ENCODE measurements at places on chromosomes 2 and 18.

DNA sequence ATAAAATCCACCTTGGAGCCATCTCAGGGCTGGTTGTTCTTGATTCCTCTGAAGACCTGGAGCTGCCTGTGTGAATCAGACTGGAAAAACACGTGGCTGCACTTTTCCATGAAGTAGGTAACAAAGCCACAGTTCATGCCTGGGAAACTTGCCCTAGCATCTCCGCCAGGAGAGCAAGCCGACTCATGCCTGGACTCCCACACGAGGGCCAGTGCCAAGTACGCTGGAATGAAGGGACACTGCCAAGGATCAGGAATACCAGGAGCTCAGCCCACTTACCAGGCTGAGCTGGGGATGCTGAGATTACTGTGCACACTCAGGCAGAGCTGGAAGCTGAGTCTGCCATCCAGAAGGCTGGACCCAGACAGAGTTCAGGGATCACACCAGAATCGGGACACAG lies 10.9 kb upstream of the FHL2 start:
- peak; percentile 44 for DNase-seq

- no peak for DNase-seq
These were observed 35.4 kb upstream of the WIPF1 start for GRCh38 chr2:174632841-174633622.

DNA sequence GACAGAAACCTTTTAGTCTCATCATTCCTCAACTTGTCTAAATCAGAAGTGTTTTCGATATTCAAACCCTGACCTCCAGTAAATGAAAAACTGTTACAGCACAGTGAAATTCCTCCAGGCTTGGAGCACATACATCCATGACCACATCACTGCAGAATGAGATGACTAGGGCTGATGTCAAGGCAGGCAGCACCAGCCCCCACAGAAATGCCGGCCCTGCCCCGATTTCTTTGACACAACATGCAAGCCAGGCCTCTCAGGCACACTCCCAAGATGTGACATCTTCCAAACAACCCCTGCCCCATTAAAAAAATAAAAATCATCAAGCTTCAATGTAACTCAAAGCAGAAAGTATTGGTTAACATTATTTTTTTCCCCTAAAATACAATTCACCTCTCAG lies 103.3 kb downstream of the CTAGE1 start:
- no peak for DNase-seq

DNA sequence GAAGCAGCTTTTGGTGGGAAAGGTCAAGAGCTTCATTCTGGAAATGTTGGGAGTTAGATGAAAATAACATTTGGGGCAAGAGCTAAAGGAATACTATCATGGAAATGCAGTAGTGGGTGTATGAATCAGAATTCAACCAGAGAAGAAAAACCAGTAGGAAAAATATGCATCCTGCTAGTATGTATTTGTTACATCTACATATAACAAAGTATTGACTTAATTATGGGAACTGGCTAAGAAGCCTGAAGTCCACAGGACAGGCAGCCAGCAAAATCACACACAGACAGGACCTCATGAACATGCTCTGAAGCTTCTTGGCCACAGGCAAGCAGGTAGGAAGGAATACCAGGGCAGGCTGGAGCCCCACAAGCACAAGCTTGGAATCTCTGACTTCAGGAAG lies 185.8 kb downstream of the FBXO15 start:
- DNase-seq, result no peak

- DNase-seq, result no peak
These were observed 29.1 kb upstream of the MGAT4A start for GRCh38 chr2:98759827-98760625.

GRCh38 chr18:63788447-63789096 lies 13.4 kb downstream of the SERPINB7 start:
- no peak for DNase-seq

DNA sequence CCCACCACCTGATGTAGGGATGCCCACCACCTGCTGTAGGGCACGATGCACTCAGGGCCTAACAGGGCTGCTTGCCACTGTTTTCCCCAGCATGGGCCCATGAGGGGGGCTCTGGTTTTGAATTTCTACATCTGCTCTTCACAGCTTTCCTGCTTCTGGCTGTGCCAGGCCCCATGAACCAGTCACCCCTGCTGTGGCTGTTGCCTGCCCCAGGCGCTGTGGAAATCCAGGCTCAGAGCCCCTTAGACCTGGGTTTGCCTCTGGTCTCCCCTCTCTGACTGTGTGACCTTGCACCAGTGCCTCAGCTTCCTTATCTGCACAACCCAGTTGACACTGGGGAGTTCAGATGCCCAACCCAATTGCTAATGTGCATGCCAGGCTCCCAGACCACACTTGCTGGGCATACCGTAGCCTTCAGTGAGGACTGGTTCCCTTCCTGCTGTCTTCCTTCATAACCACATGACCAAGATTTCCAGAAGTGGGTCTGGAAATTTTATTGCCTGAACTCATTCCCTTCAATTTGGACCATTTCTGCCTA lies 6.0 kb upstream of the MLPH start:
- DNase-seq, result no peak

DNA sequence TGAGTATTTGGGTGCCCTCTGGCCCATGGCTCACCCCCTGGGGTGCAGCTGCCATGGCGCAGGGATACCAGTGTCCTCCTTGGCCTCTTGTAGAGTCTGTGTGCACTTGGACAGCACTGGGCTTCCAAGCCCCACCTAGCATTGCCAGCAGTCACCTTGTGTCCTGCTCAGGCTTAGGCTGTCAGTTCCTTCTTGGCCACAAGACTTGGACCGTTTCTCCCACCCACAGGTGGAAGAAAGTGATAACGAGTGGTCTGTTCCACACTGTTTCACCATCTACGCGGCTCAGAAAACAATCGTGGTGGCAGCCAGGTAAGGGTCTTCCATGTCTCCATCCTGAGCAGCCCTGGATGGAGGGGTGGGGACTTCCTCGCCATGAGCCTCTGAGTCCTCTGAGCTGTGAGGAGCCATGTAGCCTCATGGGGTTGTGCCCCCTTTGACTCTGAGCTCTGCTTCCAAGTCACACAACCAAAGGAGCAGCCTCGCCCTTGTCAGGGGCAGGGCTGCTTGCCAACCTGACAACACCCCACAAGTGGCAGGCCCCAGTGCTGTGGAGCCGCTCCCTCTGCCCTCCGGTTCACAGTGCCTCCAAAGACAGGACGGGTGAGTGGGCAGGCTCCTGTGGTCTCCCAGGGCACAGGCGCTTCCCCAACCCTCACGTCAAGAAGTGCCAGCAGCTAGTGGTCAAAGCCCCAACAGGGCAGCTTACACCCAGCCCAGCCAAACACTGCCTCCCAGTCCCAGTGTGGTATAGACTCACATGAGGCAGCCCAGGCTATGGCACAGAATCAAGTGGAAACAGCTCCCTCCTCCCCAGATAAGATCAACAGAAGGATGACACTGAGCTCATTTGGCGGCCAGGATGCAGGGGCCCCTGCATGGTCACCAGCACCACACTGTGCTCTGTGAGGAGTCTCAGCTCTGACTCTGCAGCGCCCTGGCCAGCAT lies 18.4 kb downstream of the STK25 start:
- DNase-seq, result no peak

GRCh38 chr2:85981579-85982247 lies 92.9 kb upstream of the ST3GAL5 start:
- no peak for DNase-seq

- no peak for DNase-seq
These were observed 517.0 kb upstream of the SOX11 start for GRCh38 chr2:5175231-5175630.

- DNase-seq, result no peak
These were observed 702.4 kb downstream of the CPS1 start for GRCh38 chr2:211258646-211259335.

- DNase-seq, result no peak
These were observed 23.0 kb upstream of the RTN4 start for GRCh38 chr2:55073000-55073983.

- DNase-seq, result no peak
These were observed 122.5 kb downstream of the TPGS2 start for GRCh38 chr18:36706134-36706881.

- no peak for DNase-seq
These were observed 287.4 kb upstream of the HDAC4 start for GRCh38 chr2:239688122-239688681.

GRCh38 chr2:180015951-180016709 lies 9.0 kb upstream of the CWC22 start:
- DNase-seq, result no peak

DNA sequence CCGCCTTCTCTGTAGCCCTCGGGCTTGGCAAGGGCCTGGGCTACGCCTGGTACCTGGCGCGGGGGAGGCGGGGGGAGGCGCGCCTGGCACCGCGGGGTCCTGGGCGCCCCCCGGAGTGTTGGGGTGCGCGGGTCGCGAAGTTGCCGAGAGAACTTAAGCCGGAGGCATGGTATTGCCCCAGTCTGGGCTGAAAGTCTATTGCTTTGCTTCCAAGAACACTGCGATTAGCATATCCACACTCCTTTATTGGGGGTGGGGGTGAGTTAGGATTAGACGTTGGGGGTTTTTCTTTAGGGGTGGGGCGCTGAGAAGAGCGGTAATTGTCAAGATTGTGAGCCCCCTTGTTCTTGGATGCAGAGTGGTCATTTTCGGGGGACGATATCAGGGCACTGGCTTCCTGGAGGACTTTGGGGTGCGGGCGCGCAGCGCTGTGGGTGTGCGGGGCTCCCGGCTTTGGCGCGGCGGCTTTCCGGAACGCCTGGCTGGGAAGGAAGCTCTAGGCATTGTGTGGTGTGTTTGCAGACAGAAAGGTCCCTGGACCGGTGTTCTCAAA lies 798 bp downstream of the TANC1 start:
- DNase-seq, result no peak

- no peak for DNase-seq
These were observed 148.1 kb downstream of the ACKR3 start for GRCh38 chr2:236717729-236718128.

DNA sequence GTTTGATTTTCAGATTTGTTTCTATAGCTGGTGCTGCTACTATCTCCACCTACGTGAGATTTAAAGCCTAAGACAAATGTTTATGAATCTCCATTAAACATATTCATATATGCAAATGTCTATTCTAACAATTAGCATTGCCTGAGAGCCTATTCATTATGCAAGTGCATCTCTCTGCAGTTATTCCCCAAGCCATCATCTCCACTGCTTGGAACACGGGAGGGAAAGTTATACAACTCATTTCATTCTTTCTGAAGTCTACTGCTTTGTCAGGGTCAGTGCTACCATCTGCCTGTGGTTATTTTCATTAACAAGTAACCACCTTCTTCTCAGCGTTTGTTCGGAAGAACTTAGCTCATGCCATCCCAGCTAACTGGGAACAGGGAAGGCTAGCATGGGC lies 188.8 kb upstream of the REV1 start:
- DNase-seq, result no peak

GRCh38 chr2:203621981-203622515 lies 84.4 kb upstream of the CD28 start:
- DNase-seq, result no peak

GRCh38 chr18:74728586-74728985 lies 130.9 kb downstream of the ZNF407 start:
- DNase-seq, result no peak

- DNase-seq, result no peak
These were observed 5.8 kb downstream of the MAPRE3 start for GRCh38 chr2:26976237-26976636.

DNA sequence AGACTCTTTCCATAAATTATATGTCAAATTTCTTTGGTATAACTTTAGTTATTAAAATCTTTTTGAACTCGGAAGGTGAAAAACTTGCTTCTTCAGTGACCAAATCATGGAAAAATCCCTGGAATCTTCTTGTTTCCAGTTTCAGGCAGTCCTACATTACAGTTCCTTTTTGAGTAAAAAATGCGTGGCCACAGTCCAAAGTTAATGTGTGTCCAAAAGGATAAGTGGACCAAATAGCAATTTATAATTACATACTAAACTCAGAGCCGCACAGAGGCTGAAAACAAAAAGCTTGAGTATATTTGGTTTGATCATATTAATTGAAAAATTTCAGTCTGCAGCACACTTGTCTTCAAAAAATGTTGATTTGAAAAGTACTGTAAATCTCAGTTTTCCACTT lies 28.4 kb upstream of the DYNC2LI1 start:
- no peak for DNase-seq

DNA sequence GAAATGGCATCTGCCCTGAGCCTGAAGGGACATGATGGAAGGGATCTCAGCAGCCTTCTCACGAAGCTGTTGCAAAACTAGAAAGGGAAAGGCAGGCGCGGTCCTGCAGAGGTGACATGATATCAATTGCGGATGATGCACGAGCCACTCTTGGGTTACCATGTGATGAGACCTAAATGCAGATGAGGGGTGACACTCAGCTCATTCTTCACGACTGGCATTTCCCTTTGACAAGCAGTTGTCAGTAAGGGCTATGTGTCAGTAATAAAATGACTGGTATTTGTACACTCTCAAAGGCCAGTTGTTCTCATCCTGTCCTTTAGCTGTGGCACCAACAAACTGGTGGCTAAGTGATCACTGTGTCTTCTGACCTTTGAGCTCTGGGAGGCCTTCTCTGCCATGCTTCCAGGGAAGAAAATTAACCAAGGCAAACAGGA lies 273.6 kb downstream of the ETAA1 start:
- no peak for DNase-seq

GRCh38 chr18:58009166-58009565 lies 34.9 kb upstream of the NEDD4L start:
- no peak for DNase-seq

- no peak for DNase-seq
These were observed 34.2 kb downstream of the IMPA2 start for GRCh38 chr18:12015416-12016062.

All from omental fat pad (tissue), 4 donors.